ENCODE measurements at places on chromosomes 4 and X. TPM values are rescaled to one million over a fixed set of nuclear protein-coding genes. Genes with fewer than 3 reads are reported as not detected.

The ZFX gene
- 71.7 TPM for total RNA-seq

DNA sequence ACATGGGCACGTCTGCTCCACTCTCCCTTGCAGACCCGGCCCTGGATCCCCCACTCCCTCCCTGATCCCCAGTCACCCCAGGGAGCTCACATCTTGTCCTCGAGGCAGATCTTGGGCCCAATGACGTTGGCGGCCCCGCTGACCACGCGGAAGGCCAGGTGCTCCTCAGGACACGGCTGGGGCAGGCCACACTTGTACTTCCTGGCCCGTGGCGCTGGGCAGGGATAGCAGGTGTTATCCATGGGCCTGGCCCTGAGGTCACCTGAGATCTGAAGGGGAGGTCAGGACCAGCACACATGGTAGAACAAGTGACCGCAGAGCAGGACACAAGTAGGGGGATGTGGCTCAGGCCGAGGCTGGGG, 7.7 kb downstream of the FAM3A start:
- DNase-seq, result no peak

DNA sequence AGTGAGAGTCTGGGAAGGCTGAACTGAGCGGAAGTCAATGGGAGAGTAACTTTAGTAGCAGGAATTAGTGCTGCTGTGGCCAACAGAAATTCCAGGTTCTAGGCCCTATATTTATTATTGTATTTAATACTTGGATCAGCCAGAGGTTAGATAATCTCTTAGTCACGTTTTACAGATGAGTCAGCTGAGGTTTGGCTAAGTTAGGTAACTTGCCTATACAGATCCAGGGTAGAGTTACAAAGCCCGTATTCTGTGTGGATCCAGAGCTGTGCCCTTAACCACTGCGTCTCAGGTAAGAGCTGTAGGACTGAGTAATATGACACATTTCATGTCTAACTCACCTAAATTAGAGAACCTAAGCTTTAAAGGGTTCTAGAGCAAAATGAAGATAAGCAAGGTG, 20.5 kb downstream of the PSMD10 start:
- DNase-seq, result no peak

GRCh38 chrX:129980540-129981199, 1.8 kb upstream of the BCORL1 start:
- DNase-seq, result peak; percentile 9

The GPRASP2 gene
- total RNA-seq, result 86.7 TPM

The VCX3A gene
- total RNA-seq, result 0.58 TPM

DNA sequence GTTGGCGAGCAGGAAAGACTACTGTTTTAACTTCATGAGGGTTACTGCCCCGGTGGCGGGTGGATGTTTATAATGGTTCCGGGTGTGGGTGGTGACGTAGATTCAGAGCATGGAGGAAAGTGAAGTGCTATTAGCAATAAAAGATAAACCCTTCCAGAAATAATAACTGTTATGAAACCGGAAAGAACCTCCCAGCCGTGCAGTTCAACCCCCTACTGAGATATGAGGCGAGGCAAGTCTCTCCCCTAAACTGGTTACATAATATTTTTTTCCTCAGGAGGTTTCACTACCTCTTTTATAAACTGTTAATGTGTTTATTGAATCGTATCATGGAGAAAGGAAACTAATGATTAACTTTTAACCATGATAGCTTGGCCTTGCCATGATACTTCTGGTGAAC, 33.9 kb upstream of the STIM2 start:
- no peak for DNase-seq

The CYTL1 gene
- total RNA-seq, result not detected

GRCh38 chr4:151409470-151410313, 716 bp downstream of the FHIP1A start:
- DNase-seq, result no peak

DNA sequence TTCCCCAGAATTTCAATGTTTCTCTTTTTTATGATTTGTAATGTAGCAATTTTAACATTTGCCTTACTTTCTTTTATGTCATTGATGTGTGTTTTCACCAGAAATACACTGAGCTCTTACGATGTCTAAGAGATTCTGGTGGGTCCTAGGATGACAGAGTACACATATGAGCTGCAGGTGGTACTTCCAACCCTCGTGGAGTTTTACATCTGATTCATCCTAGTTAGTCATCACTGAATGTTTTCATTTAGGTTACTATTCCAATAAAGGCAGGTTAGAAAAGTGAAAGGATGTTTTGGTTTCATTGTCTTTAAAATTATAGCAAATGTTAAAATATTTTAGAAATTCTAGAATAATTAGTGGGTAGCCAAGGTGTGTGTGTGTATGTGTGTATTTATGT, 605.9 kb downstream of the ADGRL3 start:
- no peak for DNase-seq

GRCh38 chrX:36640232-36640631, 367.9 kb upstream of the FAM47C start:
- DNase-seq, result no peak

The MAGEA8 gene
- not detected for total RNA-seq

- peak; percentile 32 for DNase-seq
These were observed 11.4 kb upstream of the TREX2 start for GRCh38 chrX:153457136-153457825.

GRCh38 chrX:107723511-107723910, 52.1 kb downstream of the TSC22D3 start:
- DNase-seq, result no peak

The TMPRSS11D gene
- not detected for total RNA-seq

- no peak for DNase-seq
These were observed 54.3 kb downstream of the NRK start for GRCh38 chrX:105876658-105877057.

The TEX11 gene
- not detected for total RNA-seq

- no peak for DNase-seq
These were observed 169.3 kb downstream of the RCHY1 start for GRCh38 chr4:75344915-75345314.

The ZCCHC18 gene
- 7.8 TPM for total RNA-seq

DNA sequence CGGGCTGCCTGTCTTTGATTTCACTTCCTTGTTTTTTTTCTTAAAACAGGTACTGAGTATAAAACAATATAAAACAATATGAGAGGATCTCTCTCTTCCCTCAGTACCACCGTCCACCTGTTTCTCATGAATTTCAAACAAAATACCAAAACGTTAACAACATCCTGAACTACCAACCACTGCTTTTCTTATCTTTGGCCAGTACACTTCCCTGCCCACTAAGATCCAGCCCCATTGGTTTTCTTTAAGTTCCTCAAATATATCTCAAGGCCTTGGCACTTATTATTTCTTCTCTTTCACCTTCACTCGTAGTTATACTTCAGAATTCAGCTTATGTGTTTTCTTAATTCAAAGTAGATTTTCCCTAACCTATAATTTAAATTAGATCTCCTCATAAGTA, 370.2 kb upstream of the GRIA3 start:
- DNase-seq, result no peak

DNA sequence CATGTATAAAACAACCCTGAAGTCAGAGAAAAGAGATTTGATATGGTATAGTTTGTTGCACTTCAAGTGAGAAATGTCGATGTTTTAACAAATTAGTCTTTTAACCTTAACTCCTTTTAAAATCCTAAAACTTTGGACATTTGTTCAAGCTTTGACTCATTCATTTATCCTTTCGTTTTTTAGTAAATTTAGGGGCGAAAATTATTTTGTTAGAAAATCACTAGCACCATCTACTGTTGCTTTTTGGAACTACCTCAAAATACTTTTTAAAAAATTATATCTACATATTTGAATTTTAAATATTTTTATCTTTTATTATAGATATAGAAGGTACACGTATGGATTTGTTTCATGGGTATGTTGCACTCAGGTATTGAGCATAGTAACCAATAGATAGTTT, 165.1 kb upstream of the POF1B start:
- DNase-seq, result no peak

The ADGRL3 gene
- total RNA-seq, result 108 TPM

Data from dorsolateral prefrontal cortex (tissue), 122 donors.